NCI-H1092 (cell line): ENCODE measurements at places on chromosomes 16 and 17.

DNA sequence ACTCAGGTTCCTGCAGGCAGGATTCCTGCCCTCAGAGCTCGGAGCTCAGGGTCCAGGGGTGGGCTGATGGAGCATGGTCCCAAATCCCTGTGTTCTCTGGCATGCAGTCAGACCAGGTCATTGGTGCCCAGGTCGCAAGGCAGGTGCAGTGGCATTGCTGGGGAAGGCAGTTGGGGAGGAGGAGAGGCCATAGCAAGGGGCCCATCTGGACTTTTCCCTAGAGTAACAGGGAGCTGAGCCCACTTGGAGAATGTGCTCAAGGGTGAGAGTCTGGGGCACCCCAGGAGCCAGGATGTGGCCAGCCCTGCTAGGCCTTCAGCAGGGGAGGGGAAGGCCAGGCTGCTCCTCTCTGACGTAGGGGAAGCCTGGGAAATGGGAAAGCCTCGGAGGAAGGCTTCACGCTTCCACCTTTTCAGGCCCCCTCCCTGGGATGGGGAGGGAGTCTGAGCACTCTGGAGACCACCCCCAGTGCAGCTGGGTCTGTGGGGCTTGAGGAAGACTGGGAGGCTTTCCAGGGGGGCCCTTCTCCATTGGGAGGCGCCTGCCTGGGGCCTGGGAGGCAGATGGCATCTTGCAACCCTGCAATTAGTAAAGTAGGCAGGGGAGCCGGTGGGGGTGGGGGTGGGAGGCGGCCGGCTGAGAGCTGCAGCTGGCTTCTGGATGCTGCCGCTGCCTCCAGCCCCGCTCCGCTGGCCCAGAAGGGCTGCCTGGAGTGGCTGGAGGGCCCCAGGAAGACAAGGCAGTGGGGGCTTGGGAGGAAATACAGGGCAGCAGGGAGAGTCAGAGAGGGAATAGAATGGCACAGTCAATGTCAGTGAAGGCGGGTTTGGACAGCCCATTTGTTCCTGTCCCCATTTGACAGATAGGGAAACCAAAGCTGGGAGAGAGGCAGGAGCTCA, 21.1 kb upstream of the DOK4 start:
- no peak for DNase-seq

GRCh38 chr17:61233991-61234750, 165.5 kb upstream of the TBX2 start:
- DNase-seq = no peak

GRCh38 chr17:60390925-60391470, 935 bp downstream of the USP32 start:
- no peak for DNase-seq

DNA sequence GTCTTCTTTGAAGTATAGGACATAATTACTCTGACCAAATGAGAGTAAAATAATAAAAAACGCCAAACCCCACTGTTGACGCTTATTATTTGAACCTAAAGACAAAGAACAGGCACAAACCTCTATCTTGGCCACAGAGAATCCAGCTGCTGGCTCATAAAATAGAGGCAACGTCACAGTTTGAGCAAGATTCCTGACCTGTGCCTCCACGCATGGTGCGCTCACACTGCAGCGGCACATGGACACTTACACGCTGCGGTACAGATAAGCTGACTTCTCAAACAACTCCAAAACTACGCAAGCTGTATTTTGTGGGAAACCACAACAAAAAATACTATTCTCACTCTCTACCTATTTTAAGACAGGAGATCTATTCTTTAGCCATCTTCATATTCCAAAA, 38.8 kb upstream of the TRAP1 start:
- no peak for DNase-seq

GRCh38 chr17:69912805-69913204, 162.2 kb upstream of the KCNJ16 start:
- no peak for DNase-seq
